ENCODE measurements at places on chromosomes 3 and 15. TPM values are rescaled to one million over a fixed set of nuclear protein-coding genes. Genes with fewer than 3 reads are reported as not detected.

NAA50 gene
- total RNA-seq, result 198 TPM

IL5RA gene
- not detected for total RNA-seq

HGD gene
- total RNA-seq, result not detected

SCG3 gene
- not detected for total RNA-seq

UTS2B gene
- 1.3 TPM for total RNA-seq

GHSR gene
- total RNA-seq, result not detected

FEZF2 gene
- not detected for total RNA-seq

CX3CR1 gene
- total RNA-seq, result 0.16 TPM

ADGRG7 gene
- not detected for total RNA-seq

SPATA12 gene
- not detected for total RNA-seq

GABRB3 gene
- 0.85 TPM for total RNA-seq

CFAP44 gene
- 3.0 TPM for total RNA-seq

LHFPL4 gene
- total RNA-seq, result not detected

DIPK2A gene
- 91.8 TPM for total RNA-seq

ANKRD34C gene
- total RNA-seq, result not detected

CCK gene
- total RNA-seq, result 3.8 TPM

DLL4 gene
- total RNA-seq, result not detected

ALDH1L1 gene
- 0.16 TPM for total RNA-seq

IL17RE gene
- 3.2 TPM for total RNA-seq

IP6K1 gene
- total RNA-seq, result 61.0 TPM
